A549 treated with Mapracorat at 1 μM for 4 hours (cell line): ENCODE measurements at places on chromosomes 6 and 20. TPM values are rescaled to one million over a fixed set of nuclear protein-coding genes. Genes with fewer than 3 reads are reported as not detected.

TSPO2 gene
- total RNA-seq: not detected in 5 replicates

RIMS1 gene
- not detected in 5 replicates for total RNA-seq

PI3 gene
- total RNA-seq: 2.2 to 4.2 TPM (median 3.7 TPM) in 5 replicates

ID4 gene
- 0.71 to 1.3 TPM (median 0.85 TPM) in 5 replicates for total RNA-seq

DEF6 gene
- total RNA-seq: 0.10 to 0.19 TPM in 2 of 5 replicates, not detected in the others

ESR1 gene
- 0.02 TPM in 1 of 5 replicates, not detected in the others for total RNA-seq

DDO gene
- total RNA-seq: 0.06 to 0.19 TPM (median 0.15 TPM) in 5 replicates

OR2B6 gene
- 0.17 to 0.30 TPM in 2 of 5 replicates, not detected in the others for total RNA-seq

GRM1 gene
- total RNA-seq: 0.01 to 0.02 TPM in 2 of 5 replicates, not detected in the others

NKX2-2 gene
- total RNA-seq: not detected in 5 replicates

ISM1 gene
- 0.16 to 0.24 TPM (median 0.21 TPM) in 5 replicates for total RNA-seq

ANKEF1 gene
- 5.6 to 6.7 TPM (median 6.0 TPM) in 5 replicates for total RNA-seq

EXOC2 gene
- 9.8 to 12.2 TPM (median 11.1 TPM) in 5 replicates for total RNA-seq

PPARD gene
- total RNA-seq: 4.6 to 6.7 TPM (median 6.0 TPM) in 5 replicates

CDC40 gene
- 6.6 to 9.3 TPM (median 8.1 TPM) in 5 replicates for total RNA-seq

OSTM1 gene
- 16.0 to 30.3 TPM (median 21.2 TPM) in 5 replicates for total RNA-seq

KCNK17 gene
- total RNA-seq: not detected in 5 replicates
